ENCODE measurements at places on chromosomes 2 and 18. TPM values are rescaled to one million over a fixed set of nuclear protein-coding genes. Genes with fewer than 3 reads are reported as not detected.

DNA sequence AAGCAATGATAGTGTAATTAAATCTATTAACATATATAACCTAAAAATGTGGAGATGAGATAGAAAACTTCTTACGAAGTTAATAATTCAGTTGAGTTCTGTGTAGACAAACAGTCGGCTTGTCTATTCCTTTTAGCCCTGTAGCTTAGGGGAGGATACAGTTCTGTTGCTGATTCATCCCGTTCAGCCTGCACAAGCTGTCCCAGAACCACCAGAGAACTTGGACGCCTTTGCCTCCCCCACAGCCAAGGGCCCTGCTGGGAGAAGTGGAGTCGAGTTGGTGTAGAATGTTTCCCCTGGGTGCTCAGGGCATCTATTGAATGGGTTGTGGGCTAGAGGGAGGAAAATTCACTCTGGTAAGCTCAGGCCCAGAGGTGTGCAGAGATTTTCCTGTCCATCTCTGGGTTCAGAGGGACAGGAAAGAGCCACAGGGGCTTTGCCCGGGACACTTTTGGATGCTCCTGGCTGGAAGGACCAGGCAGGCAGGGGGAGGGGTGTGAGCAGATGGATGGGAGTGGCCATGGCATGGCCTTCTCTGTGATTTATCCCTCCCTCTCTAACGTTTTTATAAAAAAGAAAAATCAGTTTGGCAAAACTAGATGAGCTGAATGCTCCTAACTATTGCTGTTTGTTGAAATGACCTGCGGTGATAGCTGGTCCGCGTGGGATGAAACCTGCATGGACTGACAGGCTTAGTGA, 42.8 kb upstream of the GALR1 start:
- DNase-seq, result no peak

ANTXR1 gene
- polyA plus RNA-seq, result 86.2 TPM

GRCh38 chr18:11310476-11311086, 161.2 kb upstream of the PIEZO2 start:
- DNase-seq, result no peak

DNA sequence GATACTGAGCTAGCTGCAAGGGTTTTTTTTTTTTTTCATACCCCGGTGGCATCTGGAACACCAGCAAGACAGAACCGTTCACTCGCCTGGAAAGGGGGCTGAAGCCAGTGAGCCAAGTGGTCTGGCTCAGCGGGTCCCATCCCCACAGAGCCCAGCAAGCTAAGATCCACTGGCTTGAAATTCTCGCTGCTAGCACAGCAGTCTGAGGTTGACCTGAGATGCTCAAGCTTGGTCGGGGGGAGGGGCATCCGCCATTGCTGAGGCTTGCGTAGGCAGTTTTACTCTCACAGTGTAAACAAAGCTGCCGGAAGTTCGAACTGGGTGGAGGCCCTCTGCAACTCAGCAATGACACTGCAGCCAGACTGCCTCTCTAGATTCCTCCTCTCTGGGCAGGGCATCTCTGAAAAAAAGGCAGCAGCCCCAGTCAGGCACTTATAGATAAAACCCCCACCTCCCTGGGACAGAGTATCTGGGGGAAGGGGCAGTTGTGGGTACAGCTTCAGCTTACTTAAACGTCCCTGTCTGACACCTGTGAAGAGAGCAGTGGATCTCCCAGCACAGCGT, 5.1 kb upstream of the MIB1 start:
- DNase-seq, result no peak

DNA sequence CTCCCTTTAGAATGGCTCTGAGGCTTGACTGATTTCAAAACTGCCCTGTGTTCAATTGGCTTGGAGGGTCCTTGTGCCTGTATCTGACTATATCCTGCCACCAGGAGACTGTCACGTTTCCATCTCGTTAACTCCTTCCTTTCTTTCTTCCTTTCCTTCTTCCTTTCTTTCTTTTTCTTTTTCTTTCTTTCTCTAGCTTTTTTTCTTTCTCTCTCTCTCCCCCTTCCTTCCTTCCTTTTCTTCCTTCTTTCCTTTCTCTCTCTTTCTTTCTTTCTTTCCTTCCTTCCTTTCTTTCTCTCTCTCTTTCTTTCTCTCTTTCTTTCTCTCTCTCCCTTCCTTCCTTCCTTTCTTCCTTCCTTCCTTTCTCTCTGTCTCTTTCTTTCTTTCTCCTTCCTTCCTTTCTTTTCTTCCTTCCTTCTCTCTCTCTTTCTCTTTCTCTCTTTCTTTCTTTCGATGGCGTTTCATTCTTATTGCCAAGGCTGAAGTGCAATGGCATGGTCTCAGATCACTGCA, 38.1 kb upstream of the EML6 start:
- no peak for DNase-seq

HMSD gene
- 0.52 TPM for polyA plus RNA-seq

Data from renal cortex interstitium (tissue), 15 donors.